CD4-positive, alpha-beta T cell treated with Interleukin-4 for 4 hours (primary cell): ENCODE measurements at places on chromosomes 6 and 20.
A peak's percentile ranks its signal among the peaks of the same experiment; 100 is the strongest.

DNA sequence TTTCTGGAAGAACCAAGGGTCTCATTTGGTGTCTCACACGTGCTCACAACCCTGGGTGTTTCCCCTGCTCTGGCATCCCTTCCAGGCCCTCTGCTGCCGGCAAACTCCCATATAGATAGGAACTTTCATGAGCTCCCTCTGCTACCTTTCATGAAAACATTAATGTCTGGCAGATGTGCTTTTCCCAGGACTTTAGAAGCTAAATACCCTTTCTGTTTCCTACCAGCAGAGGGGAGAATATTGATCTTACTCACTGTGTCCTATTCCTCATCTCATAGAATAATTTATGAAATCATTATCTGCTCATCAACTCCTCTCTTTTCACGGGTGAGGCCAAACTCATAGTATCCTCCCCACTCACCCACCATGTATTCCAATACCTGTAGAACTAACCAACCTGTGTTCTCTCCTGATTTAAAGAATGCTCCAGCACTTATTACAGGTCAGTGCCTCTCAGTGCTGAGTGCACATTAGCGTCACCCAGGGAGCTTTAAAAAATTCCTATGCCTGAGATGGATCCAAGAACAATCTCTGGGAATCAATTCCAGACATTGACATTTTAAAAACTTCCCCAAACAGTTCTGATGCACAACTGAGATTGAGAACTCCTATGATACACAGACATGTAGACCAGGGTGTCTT is 298.5 kb upstream of the JAG1 start:
- DNase-seq = no peak

DNA sequence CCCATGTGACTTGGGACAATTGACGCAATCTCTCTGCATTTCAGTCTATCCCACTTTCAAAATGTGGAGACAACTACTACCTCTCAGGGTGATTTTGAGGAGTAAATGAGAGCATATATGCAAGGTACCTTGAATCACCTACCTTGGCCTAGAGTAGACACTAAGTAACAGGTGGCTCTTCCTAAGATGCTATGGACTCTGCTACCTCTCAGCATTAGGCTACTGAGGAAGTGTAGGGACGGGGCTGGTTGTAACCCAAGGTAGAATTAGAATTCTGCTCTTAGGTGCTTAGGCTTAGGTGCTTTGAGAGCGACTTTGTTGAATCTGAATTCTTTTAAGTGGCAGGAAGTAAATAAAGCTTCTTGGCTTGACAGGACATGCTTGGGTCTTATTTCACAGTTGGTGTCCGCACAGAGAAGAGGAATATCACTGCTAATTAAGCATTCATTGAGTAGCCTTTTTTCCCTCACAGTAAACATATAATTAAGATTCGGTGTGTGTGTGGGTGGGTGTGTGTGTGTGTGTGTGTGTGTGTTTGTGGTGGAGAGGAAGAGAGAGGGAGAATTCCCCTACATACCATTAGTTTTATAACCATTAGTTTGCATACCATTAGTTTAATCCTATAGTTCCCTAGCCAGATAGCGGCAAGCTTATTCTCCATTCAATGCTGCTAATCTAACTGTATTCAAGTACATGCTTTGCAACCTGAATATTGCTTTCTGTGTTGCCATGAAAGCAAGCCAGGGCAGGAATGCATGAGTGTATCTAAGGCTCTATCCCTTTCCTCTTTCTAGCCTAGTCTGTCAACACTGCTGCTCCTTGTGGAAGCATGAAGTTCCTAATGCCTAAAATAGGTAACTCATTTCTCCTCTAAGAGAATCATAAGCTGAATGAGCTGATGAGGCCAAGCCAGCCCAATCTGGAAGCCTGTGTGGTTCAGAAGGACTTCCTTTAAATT is 112.5 kb downstream of the IPCEF1 start:
- DNase-seq = no peak

GRCh38 chr6:169265486-169266131 is 12.0 kb upstream of the THBS2 start:
- no peak for DNase-seq

- DNase-seq = no peak
These were observed 339.2 kb upstream of the JAG1 start for GRCh38 chr20:11012975-11013374.

DNA sequence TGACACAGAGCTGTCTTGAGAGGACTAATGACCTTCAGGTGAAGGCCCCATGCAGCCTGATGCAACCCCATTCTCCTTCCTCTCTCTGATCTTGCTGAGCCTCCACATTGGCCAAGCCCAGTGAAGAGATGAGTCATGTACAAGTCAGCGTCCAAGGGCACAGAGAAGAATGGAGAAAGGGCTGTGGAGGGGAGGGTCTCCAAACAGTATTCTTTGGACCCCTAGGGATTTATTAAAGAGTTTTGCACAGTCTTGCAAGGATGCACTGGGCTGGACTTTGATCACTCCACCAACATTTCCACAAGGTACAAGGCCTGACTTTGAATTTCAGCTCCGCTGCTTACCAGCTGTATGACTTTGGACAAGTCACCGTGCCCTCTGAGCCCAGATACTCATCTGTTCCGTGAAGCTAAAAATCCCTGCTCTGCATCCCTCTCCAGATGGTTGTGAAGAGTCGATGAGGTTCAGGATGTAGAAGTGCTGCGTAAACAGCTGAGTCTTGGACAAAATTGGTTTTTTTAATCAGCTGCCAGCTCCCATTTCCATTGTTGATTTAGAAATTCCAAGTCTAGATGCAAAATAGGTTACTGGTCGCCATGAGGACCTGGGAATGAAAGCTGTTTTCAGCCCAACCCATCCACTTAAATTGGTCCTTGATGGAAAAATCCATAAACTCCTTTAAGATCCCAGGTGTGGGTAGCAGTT is 14.1 kb upstream of the KCNG1 start:
- no peak for DNase-seq

DNA sequence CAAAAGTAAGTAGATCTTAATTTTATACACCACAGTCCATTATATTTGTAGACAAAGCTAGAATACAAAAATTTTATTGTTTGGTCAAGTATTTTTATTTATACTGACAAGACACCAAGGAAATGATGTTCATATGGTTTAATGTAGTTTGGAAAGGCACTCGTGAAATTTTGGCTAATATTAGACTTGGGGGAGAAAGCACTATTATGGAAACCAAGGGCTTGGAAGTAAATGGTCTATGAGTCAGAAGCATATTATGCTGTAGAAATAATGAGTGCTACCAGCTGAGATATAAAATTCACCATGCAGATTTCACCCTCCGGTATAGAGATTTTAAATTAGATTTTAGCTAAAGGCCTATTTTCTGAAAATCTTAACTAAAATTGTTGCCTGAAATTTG is 233.6 kb downstream of the KCNQ5 start:
- no peak for DNase-seq

DNA sequence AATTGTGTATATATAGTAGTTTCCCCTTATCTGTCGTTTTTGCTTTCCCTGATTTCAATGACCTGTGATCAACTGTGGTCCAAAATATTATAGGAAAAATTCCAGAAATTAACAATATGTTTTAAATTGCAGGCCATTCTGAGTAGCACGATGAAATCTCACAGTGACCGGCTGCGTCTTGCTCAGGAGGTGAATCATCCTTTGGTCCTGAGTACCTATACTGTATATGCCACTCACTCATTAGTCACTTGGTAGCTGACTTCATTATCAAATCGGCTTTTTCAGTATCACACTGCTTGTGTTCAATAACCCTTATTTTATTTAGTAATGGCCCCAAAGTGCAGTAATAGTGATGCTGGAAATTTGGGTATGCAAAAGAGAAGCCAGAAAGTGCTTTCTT is 728.3 kb upstream of the EYS start:
- DNase-seq = no peak

DNA sequence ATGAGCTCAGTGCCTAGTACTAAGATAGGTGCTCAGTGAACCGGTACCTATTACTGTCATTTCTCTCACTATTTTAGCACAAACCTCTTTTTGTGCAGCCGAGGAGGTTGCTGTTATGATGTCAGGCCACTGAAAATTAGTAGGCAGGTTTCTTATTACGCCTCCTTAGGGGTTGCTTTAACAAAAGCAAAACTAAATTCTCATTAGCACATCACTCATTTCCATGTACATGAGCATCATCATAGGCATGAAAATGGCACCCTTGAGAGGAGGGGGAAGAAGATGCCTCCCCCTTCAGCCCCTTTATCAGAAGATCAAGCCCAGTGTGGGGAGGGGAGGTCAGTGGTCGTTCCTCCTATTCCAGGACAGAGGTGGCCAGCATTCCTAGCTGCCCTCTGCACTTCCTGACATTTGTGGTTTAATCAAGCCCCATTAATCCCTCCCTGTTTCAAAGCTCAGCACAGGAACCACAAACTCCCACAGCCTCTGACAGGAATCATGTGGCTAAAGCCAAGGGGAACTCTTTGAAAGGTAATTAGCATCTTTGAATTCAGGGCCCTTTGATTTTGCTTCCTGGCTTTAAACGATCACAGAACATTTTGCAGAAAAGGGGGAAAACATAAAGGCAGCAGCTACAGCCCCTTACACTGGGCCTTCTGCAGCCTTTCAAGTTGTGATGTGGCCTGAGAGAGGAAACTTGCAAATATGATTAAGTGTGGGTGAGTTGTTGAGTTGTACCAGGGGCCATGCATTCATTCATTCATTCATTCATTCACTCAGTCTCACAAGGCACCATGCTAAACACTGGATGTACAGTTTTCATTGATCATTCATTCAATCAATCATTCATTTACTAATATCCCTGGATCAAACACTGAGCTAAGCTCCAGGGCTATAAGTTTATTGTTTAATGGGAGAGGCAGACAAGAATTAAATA is 31.9 kb upstream of the PSMF1 start:
- no peak for DNase-seq

DNA sequence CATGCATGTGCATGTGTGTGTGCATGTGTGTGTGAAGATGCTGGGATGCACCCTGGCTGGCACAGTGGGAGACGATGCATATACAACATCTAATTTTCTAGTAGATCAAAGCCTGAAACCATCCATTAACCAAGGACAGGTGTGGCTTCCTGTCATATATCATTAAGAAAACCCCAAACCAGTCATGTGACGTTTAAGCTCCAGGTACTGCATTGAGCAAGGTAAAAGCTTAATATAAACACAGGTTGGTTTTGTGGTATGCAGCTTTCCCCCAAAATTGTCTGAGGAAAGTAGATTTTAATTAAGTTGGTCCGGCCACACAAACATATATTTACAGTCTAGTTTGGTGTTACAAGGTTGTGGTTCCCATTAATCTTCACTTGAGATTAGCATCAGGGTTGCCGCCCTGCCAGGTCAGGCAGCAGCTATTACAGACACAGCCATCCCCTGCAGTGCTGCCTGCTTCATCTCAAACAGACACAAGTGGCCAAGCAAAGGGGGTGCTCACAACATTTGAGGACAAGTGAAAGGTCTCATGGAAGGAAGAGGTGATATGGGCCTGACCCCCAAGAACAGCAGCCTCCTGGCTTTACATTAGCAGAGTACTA is 48.6 kb upstream of the NAA20 start:
- peak; percentile 47 for DNase-seq

DNA sequence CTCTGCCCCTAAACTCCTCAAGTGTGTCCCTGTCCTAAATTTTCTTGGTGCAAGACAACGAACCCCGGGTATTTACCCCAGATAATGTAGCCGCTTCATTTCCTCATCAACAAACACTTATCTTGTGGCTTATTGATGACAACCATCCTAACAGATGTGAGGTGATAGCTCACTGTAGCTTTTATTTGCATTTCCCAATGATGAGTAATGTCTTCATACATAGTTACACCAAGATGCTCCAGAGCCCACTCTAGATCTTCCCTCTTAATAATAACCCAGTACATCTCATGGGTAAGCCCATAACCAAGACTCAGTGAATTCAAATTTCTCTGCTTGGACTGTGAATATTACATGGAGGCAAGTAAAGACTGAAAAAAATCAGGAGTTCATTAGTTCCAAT is 48.2 kb upstream of the BEND6 start:
- no peak for DNase-seq

DNA sequence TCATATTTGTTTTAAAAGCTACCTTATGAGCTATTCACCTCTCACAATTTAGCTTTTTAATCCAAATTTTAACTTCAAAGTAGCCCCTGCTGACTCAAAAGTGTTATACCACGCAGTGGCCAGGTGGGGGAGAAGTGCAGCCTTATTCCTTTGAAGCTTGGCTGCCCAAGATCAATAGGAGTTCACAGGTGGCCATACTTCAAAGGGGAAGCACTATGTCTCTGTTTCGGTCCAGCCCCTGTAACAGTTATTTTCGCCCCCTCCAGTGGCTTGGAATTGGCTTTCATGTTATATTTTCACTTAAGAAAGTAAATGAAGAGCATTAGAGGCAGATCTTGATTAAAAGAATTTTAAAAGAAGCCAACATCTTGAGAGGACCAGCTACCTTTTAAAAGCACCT is 608.4 kb downstream of the EPHA7 start:
- DNase-seq = no peak

GRCh38 chr6:89874438-89874837 is 19.8 kb upstream of the GJA10 start:
- no peak for DNase-seq

- DNase-seq = no peak
These were observed 60.3 kb downstream of the RGS17 start for GRCh38 chr6:153070756-153071155.

- DNase-seq = peak; percentile 1
These were observed 114.5 kb downstream of the RNF144B start for GRCh38 chr6:18501663-18502013.

- no peak for DNase-seq
These were observed 491.1 kb upstream of the EYS start for GRCh38 chr6:66198062-66198624.

DNA sequence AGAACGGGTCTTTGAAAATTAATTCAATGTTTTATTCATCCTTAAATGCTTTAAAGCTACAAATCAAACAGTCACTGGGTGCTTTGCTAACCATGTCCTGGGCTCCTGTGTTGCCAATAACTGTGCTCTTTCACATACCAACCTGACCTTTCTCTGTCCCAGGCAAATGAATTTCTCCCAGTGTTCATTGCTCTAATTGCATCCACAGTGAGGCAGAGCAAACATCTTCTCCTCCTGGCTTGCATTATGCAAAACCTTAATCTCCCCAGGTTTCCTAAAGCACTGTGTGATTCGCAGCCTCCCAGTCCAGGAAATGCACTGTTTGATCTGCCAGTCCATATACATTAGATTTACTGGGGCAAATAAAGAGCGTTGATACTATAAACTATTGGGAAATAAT is 219.0 kb downstream of the PREX1 start:
- DNase-seq = no peak

DNA sequence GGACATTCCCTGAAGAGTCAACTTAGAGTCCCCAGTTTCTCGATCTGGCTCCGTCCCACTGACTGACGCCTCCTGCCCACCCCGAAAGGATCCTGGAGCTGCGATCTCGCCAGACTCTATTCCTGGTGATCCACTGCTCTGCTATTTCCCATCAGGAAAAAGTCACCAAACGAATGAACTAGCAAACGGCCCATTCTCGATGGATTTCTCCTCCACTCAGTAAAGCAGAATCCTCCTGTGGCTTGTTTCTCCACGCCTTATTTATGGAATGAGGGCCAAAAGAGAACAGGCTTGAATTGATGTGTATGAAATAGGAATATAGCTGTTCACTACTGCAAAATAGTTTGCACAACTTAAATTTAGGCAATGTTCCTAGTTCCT is 5.4 kb downstream of the NKX2-4 start:
- DNase-seq = no peak

GRCh38 chr6:137320271-137320670 is 101.1 kb upstream of the IFNGR1 start:
- DNase-seq = no peak

- DNase-seq = no peak
These were observed 88.3 kb downstream of the ADAT2 start for GRCh38 chr6:143362192-143362558.

- no peak for DNase-seq
These were observed 34.0 kb downstream of the PRR18 start for GRCh38 chr6:166274163-166274562.
